ENCODE measurements at places on chromosomes 13 and 19. TPM values are rescaled to one million over a fixed set of nuclear protein-coding genes. Genes with fewer than 3 reads are reported as not detected.

- no peak for DNase-seq
These were observed 21.0 kb downstream of the EPSTI1 start for GRCh38 chr13:42970824-42971690.

- peak; percentile 83 for DNase-seq
These were observed at the start of gene WTIP for GRCh38 chr19:34480971-34481841. WTIP (plus strand) TSS chr19:34481758; CDS start chr19:34481975, 217 bp downstream.

GRCh38 chr13:43232144-43232872 lies 208.9 kb downstream of the DNAJC15 start:
- DNase-seq: no peak

MCEMP1 gene
- total RNA-seq: 1.2 TPM

FGF14 gene
- total RNA-seq: 3.7 TPM
